Cardiac muscle cell (in vitro differentiated cells and primary cell): ENCODE measurements at places on chromosomes 13 and 19. TPM values are rescaled to one million over a fixed set of nuclear protein-coding genes. Genes with fewer than 3 reads are reported as not detected.

Gene OPA3
- 14.8 and 26.7 TPM in 2 replicates for polyA plus RNA-seq

Gene ANGPTL8
- 0.71 and 1.7 TPM in 2 replicates for polyA plus RNA-seq

- H3K4me3 ChIP-seq = no peak overlapping the region
- H3K4me1 ChIP-seq = no peaks in the 10 kb centered on the region
- H3K27ac ChIP-seq = no peak overlapping the region
- no peak for DNase-seq
- no peaks in the 10 kb centered on the region for H3K36me3 ChIP-seq
These were observed 8.5 kb upstream of the XPO4 start for GRCh38 chr13:20911037-20911436.

- H3K4me1 ChIP-seq = no peaks in the 10 kb centered on the region
- DNase-seq = no peak
- no peaks in the 10 kb centered on the region for H3K27me3 ChIP-seq
- no peak overlapping the region for H3K4me3 ChIP-seq
These were observed 261.6 kb downstream of the SLITRK6 start for GRCh38 chr13:85537601-85538000.
